Activated CD8-positive, alpha-beta memory T cell treated with anti-CD3 and anti-CD28 coated beads, Interleukin-2, amount 10 ng/mL, durations not matched to agents 7 days and 5 days (primary cell): ENCODE measurements at places on chromosomes 3 and 15. TPM values are rescaled to one million over a fixed set of nuclear protein-coding genes. Genes with fewer than 3 reads are reported as not detected.

ST3GAL6 gene
- 0.12 TPM for total RNA-seq

KLHL6 gene
- total RNA-seq: 30.9 TPM

IL16 gene
- total RNA-seq: 118 TPM

GFM1 gene
- 50.9 TPM for total RNA-seq

TMEM212 gene
- not detected for total RNA-seq
